Tibial nerve (tissue), 4 donors: ENCODE measurements at places on chromosomes 1 and 21. TPM values are rescaled to one million over a fixed set of nuclear protein-coding genes. Genes with fewer than 3 reads are reported as not detected.

GRCh38 chr1:170200161-170200560 is 54.4 kb downstream of the NTMT2 start:
- no peak for DNase-seq

DNA sequence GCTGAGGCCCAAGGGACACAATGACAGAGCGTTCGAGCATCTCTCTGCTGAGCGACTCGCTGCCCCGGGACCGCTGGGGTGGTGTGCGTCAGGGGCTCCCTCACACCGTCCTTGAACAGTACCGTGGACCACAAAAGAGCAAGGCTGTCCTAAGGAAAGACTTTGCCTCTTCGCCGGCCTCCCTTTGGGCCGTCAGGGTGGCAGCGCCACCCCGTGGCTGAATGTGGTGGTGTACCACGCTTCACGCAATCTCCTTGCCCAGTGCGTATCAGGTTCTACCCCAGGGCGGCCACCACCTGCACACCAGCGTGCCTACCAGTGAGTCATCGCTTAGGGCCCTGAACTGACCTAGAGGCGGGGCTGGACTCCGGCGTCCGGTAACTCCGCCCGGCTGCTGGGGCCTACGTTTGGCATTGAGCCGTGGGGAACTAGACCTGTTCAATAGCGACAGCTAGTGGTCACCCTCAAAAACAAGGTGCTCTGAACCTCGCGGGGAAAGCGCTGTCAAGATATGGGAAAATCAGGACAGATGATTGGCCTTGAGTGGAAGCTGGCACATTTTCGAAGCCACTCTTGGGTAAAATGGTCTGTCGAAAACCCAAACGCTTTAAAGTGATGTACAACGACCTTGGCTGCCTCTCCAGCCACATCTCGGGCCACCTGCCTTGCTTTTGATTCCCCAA is 8.1 kb upstream of the TRAF3IP3 start:
- DNase-seq = peak; percentile 76

DNA sequence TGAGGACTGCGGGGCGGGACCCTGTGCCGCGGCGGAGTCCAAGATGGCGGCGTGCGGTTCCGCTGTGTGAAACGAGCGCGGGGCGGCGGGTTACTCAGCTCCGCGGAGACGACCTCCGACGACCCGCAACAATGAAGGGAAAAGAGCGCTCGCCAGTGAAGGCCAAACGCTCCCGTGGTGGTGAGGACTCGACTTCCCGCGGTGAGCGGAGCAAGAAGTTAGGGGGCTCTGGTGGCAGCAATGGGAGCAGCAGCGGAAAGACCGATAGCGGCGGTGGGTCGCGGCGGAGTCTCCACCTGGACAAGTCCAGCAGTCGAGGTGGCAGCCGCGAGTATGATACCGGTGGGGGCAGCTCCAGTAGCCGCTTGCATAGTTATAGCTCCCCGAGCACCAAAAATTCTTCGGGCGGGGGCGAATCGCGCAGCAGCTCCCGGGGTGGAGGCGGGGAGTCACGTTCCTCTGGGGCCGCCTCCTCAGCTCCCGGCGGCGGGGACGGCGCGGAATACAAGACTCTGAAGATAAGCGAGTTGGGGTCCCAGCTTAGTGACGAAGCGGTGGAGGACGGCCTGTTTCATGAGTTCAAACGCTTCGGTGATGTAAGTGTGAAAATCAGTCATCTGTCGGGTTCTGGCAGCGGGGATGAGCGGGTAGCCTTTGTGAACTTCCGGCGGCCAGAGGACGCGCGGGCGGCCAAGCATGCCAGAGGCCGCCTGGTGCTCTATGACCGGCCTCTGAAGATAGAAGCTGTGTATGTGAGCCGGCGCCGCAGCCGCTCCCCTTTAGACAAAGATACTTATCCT is 430 bp downstream of the RBM15 start:
- peak; percentile 30 for DNase-seq

GRCh38 chr1:232319072-232319471 is 310.9 kb downstream of the SIPA1L2 start:
- no peak for DNase-seq

DNA sequence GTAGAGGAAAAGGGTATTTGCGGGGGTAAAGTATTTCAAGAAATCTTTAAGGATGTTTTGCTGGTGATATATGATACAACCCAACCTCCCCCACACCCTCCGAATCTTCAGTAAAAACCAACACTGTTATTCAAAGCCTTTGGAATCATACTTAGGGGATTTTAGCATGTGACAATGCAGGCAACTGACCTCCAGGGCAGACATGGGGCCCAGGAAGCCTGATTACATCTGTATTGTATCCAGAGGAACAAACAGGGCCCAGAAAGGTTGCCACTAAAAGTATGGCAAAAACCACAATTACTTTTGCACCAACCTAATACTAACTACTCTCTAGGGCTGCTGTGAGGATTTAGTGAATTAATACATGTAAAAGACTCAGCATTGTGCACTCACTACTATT is 43.9 kb upstream of the CNN3 start:
- no peak for DNase-seq

DNA sequence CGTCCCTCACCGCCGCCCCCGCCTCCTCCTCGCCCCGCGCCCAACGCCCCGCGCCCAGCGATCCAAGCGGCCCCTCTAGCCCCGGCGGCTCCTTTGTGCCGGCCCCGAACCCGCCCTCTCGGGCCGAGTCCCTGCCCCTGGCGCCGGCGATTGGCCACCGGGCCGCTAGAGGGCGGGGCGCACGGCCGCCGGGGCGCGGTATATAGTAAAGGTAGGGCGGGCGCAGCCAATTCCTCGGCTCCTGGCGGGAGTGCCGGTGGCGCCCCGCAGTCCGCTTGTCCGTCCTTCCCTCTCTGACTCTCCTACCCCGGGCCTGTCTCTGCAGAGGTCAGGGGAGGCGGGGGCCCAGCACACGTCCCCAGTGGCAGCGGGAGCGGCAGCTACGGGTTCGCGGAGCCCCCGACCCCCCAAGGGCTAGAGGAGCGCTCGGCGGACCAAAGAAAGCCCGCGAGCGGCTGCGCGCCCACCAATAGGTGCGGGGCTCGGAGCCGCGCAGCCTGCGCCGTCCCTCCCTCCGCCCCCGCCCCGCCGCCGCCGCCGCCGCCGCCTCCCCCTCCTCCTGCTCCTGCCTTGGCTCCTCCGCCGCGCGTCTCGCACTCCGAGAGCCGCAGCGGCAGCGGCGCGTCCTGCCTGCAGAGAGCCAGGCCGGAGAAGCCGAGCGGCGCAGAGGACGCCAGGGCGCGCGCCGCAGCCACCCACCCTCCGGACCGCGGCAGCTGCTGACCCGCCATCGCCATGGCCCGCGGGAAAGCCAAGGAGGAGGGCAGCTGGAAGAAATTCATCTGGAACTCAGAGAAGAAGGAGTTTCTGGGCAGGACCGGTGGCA is at the start of gene ATP1B1:
TSS of gene ATP1B1 (plus strand) at position 596 of the 826 bp plus-strand sequence. CDS start at position 736, 140 bp downstream.
- peak; percentile 64 for DNase-seq

GRCh38 chr1:153292185-153292584 is 20.6 kb downstream of the PGLYRP3 start:
- DNase-seq = no peak

- DNase-seq = no peak
Observed at GRCh38 chr1:235573880-235574279, 69.6 kb upstream of the B3GALNT2 start.

DNA sequence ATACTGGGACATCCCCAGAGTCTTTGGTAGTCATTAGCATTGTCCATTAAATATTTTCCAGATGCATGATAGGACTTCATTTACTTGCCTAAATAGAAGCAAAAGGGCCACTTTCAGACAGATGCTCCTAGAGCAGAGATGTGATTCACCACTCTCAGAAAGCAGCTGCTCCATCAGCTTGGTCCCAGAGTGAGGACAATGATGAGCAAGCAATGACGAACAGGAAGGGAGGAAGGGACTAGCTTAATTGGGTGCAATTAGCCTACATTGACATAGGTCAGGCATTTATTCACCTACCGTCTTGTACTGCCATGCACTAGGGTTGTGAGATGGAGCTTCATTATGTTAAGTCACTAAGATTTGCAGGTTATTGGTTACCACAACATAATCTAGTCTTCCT is 85.1 kb upstream of the PLXNA2 start:
- DNase-seq = no peak

- no peak for DNase-seq
Observed at GRCh38 chr1:78586572-78586971, 33.7 kb upstream of the IFI44L start.

DNA sequence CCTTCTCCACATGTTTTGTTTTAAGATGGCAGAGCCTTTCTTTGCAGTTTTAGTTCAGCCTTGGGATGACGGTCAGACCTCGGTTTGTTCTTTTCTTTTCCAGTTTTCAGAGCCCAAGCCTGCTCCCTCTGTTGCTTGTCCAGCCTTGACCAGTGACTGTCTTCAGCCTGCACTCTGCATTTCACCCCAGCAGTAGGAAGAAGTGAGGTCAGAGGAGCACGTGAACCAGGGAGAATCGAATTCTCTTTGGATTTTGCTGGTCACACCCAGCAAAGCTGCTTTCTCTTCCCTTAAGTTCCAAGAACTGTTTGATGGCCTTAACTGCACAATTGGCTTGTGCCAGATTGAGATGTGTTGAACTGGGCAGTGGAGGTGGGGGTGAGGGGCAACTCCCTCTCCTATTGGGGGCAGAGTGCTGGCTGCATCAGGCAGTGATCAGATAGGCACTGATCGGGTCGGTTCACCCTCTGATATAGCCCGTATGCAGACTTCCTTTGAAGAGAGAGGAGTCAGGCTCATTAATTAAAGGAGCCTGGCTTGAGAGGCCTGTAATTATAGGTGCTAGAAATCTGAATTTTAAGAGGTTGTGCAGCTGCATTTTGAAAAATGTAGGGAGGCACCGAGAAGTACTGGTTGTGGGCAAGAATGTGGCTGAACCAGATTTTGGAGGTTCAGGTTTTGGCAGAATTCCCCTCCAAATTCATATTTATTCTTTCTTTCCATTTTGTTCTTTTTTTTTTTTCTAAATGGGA is 42.4 kb downstream of the PEX14 start:
- no peak for DNase-seq

- no peak for DNase-seq
Observed at GRCh38 chr1:74818661-74819456, 85.9 kb downstream of the TYW3 start.

- no peak for DNase-seq
Observed at GRCh38 chr1:198933515-198934222, 294.8 kb downstream of the PTPRC start.

DNA sequence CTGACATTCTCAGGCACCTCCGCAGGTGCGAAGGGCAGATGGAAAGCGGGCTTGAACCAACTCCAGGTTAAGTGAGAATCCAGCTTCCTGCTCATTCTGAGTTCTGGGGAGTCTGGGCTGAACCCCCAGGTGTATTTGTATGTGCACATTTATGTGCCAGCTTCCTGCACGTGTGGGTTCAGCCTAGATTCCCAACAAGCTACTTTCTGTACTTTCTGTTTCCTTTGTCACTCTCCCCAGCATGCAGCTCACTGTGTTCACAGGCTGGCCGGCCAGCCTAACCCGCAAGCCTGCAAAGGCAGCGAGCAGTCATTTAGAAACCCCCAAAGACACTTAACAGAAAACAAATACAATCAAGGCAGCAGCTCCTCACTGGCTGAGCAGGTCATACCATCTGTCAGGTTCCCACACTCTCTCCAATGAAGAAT is 1.3 kb upstream of the IL19 start:
- no peak for DNase-seq

GRCh38 chr21:39637197-39637970 is 24.6 kb downstream of the B3GALT5 start:
- DNase-seq = no peak

- no peak for DNase-seq
Observed at GRCh38 chr21:34262469-34262845, 101.3 kb upstream of the KCNE2 start.

- DNase-seq = no peak
Observed at GRCh38 chr1:40750451-40750908, 33.1 kb upstream of the KCNQ4 start.

DNA sequence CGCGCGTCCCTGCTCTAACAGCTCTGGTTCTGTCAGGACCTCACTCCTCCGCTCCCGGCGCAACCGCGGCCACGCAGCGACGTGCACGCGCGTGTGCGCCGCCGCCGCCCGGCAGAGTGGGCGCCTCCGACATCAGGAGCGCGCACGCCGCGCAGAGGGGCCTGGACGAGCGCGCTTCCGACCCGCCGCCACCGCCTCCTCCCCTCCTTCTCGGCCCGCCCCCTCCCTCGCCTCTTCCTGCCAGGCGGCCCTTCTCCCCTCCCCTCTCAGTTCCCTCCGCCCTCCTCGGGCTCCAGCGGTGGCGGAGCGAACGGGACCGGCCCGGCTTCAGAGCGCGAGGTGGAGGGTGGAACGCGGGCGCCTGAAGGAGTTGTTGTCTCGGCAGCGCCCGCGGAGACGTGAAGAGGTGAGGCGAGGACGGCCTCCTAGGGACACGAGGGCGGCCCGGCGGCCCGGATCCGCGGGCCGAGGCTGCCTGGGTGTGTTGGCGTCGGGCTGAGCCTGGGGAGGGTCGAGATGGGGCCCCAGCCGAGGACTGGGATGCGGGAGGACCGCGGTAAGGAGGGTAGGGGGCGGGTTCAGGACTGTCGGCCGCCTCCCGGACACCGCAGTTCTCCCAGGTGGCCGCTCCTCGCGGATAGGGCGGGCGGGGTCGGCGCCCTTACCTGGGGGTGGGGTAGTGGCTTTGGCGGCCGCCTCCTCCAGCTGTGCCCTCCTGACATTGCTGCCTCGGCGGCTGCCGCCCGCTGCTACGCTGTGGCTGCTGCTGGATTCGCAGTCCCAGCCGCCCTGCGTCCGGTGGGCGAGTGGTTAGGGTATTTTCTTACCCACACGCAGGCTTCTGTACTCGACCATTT is at the start of gene RABGAP1L:
TSS of gene RABGAP1L (plus strand) at position 269 of the 857 bp plus-strand sequence.
- DNase-seq = peak; percentile 87

DNA sequence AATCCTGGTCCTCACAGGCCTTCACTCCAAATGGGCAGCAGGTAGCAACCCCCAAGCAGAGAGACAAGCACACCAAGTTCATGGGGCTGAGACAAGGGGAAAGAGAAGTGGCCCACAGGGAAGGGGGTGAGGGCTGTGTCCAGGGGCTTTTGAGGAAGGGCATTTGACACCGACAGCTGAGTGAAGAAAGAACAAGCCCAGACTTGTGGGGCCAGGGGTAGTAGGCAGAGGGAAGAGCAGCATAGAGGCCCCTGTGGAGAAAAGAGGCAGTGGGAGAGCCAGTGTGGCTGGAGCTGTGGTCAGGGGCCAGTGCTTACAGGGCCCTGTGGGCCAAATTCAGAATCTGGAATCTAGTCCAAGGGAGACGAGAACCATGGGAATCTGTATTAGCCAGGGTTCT is 85.4 kb downstream of the IGSF21 start:
- DNase-seq = no peak

DNA sequence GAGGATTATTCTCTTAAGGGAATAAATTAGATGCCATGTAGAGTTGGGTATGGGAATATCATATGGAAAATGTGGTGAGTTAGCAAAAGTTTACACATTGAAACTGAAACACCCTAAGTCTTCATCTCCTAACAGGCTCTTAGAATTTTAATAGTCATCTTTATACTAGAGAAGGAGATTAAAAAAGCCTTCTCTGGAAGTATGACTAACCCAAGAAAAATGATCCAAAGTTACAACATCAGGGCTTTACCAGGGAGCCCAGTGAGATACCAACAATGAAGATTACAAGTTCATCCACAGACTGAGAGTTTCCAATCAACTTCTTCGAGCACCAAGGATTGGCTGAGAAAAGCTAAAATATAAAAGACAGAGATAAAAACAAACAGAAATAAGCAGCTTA is 70.0 kb upstream of the KIAA0040 start:
- DNase-seq = no peak

- DNase-seq = no peak
Observed at GRCh38 chr21:25326181-25326580, 281.1 kb downstream of the MRPL39 start.

Gene FH
- 24.0 TPM for total RNA-seq

Gene OPTC
- not detected for total RNA-seq

Gene SLC30A2
- not detected for total RNA-seq

Gene ANGPTL3
- not detected for total RNA-seq

Gene RGS1
- 186 TPM for total RNA-seq

Gene MMEL1
- not detected for total RNA-seq

Gene LCE1C
- not detected for total RNA-seq

Gene MROH9
- not detected for total RNA-seq

Gene CD84
- 5.9 TPM for total RNA-seq
